ENCODE measurements at places on chromosomes 16 and 17.
A peak's percentile ranks its signal among the peaks of the same experiment; 100 is the strongest.

DNA sequence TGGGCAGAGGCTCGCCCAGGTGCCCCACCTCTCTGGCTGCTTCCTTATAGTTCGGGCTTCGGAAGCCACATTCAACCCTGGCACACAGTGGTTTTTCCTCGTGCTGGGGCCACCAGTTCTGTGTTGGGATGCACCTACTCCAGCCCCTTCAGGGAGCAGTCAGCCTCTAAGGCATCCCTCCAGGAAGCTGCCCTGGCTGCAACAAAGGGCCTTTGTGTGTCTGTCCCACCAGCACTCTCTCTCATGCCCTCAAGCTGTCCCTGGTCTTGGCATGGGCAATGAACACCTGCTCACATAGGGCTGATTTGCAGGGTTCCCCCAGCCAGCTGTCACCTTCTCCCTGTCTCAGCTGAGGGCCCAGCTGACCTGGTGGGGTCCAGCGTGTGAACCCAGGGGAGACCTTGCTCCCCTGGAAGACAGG, 754 bp upstream of the NOXO1 start:
- no peak for DNase-seq

DNA sequence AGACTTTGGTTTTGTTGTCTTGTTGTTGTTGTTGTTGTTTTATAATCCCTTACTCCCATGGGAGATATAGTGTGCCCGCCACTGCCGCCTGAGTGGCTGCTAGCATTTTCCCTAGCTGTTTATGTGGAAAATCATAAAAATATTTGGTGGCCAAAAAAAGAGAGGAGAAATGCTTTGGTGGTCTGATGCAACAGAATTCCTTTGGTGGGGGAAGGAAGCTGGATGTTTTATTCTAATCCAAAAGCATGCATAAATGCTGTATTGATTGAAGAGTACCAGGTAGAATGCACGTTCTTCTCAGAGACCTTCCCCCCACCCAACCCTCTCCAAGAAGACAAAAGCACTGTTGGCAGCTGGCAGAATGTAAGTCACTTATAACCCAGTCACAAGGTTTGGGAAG, 93.2 kb downstream of the C17orf67 start:
- DNase-seq: no peak

- no peak for DNase-seq
Observed at GRCh38 chr16:55703003-55704001, 47.5 kb downstream of the SLC6A2 start.

- no peak for DNase-seq
Observed at GRCh38 chr16:3520413-3520812, 19.6 kb downstream of the CLUAP1 start.

DNA sequence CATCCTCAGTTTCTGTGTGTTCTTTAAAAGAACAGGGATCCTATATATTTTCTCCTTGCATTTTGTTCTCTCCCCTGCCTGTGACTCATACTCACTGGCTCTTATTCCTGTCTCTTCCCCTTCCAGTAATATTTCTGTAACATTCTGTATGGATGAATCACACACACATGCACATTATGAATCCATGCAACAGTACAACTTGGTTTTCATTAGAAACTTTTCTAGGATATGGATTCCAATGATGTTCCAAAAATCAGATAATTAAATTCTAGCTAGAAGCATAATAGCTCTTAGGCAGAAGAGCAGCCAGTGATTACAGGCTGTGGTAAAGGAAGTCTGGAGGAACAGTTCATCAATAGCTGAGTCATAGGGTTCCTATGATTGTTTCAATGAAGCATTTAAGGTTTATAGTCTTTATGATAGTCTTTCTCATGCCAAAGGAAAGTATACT, 119.6 kb upstream of the PMFBP1 start:
- no peak for DNase-seq

- no peak for DNase-seq
Observed at GRCh38 chr17:48283907-48284306, 146.1 kb downstream of the SKAP1 start.

DNA sequence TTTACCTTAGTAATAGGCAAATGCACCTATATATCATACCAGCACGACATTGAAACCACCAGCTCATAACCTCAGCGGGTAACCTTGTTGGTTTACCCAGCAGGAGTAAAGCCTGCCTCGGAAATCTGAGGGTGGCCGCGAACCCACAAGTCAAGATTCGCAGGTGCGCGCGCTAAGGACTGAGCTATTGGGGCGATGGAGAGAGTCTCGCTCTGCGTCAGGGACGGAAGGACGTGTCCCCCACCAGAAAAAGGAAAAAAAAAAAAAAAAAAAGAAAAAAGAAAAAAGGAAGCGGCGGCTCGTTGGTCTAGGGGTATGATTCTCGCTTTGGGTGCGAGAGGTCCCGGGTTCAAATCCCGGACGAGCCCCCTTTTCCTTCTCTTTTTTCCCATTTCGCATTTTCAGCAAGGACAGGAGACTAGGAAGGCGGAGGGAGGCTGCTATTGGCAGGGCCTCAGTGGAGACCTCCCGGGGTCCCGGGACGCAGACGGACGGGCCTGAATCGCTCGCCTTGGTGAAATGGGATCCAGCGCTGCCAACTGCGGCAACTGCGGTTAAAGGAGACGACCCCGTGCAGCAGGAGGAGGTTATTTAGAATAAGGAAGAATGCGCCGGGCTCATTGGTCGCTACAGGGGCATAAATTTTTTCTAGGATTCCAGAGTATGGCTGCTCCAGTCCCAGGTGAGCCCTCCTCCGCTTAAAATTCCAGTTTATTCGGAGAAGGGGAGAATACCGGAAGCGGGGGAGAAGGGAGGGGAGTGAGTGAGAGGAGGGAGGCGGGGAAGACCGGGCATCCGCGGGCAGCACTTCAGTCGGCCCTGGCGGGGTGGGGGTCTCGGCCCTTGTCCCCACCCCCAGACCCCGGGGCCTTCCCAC, at the start of gene OR1F1:
Gene OR1F1 (plus strand): TSS at position 407 of the 877 bp plus-strand sequence.
- no peak for DNase-seq

DNA sequence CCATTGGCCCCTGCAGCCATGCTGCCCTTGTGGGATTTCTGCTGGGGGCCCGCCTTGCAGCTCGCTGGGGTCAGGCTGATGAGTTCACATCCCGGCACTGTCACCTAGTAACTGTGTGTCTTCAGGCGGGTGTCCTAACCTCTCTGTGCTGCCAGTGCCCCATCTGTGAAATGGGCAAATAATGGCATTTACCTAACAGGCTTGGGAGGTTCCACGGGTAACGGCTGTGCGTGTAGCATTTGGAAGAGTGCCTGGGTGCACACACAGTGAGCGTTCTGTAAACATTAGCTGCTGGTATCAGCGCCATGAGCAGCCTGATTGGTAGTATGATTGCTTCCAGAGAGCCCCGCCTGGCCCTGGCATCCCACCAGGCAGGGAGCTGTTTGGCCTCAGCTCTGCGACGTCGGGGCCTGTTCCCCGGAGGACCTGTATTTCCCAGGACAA, 167.3 kb upstream of the GSE1 start:
- DNase-seq: no peak

DNA sequence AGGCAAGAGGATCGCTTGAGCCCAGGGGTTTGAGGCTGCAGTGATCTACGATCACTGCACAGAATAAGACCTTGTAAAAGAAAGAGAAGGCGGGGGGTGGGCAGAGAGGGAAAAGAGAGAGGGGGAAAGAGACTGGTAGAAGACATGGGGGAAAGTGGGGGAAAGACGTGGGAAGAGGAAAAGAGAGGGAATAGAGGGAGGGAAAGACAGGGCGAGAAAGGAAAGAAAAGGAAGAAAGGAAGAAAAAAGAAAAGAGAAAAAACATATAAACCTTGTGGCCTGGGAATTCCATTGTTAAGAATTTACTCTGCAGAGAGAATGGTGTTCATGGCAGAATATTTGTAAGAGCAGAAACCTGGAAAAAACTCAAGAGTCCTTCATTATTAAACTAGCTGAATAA, 120.4 kb downstream of the RMI2 start:
- DNase-seq: no peak

GRCh38 chr17:60356940-60357339, 35.0 kb downstream of the USP32 start:
- no peak for DNase-seq

DNA sequence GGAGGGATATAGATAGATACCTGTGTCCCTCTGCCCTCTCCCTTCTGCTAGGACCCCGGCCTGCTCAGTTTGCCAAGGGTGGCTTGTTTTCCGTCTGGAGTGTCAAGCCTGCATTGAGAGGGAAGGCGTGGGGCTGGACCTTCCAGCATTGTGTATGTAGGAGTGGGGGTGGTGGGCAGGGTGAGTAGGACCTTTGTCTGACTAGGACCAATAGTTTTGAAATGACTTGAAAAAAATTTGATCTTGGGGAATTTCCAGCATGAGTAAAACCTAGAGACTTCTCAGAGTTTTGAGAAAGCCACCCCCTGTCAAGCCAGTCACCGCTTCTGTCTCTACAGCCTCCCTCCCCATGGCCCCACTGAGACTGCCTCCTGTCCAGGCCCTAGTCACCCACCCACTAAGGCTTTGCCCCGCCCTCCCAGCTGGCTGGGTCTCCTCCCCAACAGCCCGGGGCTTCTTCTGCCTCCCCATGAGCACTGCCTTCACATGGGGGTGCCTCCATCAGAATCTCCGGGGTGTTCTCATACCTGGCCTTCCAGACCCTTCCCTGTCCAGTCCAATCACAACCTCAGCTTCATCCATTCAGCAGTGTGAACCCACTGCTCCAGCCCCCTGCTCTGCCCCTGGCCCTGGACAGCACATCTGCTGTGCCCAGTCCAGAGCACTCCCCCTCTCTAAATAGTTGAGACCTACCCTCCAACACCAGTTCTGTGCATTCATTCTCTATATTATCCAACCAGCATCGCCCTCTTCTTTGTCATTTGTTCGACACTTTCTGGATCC, 207.0 kb downstream of the MSI2 start:
- DNase-seq: peak; percentile 97

DNA sequence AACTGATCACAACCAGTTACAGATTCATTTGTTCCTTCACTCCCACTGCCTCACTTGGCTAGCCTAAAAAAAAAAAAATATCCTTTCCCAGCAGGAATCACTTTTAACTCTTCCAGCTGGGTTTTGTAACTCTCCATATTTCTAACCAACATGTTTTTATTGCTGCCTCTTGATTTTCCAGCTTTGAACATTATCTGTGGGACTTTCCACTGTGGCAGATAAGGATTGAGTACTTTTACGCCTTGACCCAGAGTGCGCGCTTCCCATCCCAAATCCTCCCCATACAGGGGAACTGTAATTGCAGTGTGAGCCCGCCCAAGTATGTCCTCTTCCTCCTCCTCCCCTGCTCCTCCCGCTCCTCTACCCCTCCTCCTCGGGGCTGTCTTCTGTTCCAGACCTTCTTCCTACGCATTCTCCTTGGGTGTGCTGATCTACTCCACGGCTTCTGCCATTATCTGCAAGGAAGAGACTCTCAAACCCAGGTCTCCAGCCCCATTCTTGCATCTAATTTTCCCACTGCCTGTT, 43.4 kb downstream of the CYB5D2 start:
- no peak for DNase-seq

- no peak for DNase-seq
Observed at GRCh38 chr17:10984220-10984619, 146.3 kb upstream of the PIRT start.

GRCh38 chr17:40903129-40903847, 18.2 kb upstream of the KRT20 start:
- no peak for DNase-seq

GRCh38 chr16:65769055-65769465, 597.4 kb upstream of the CDH5 start:
- no peak for DNase-seq

- DNase-seq: no peak
Observed at GRCh38 chr16:57938936-57939871, 31.7 kb downstream of the CNGB1 start.

DNA sequence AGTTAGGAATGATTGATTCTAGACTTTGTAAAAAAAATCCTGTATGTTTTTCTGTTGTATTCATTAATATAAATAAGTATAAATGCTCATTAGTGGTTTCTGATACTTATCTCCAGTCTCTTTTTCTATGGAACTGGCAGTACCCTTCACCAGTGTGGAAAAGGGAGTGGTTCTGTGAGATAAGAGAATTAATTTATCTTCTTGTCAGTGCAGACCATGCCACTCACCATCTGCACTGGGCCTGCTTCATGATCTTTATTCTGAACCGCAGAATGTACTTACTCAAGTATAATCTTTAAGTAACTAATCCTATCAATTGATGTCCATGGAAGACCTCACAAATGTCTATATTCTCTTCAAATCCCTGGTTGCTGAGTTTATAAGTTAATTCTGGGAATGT, 836.1 kb upstream of the CDH8 start:
- DNase-seq: no peak

- no peak for DNase-seq
Observed at GRCh38 chr16:21190599-21190998, 20.8 kb downstream of the ZP2 start.

DNA sequence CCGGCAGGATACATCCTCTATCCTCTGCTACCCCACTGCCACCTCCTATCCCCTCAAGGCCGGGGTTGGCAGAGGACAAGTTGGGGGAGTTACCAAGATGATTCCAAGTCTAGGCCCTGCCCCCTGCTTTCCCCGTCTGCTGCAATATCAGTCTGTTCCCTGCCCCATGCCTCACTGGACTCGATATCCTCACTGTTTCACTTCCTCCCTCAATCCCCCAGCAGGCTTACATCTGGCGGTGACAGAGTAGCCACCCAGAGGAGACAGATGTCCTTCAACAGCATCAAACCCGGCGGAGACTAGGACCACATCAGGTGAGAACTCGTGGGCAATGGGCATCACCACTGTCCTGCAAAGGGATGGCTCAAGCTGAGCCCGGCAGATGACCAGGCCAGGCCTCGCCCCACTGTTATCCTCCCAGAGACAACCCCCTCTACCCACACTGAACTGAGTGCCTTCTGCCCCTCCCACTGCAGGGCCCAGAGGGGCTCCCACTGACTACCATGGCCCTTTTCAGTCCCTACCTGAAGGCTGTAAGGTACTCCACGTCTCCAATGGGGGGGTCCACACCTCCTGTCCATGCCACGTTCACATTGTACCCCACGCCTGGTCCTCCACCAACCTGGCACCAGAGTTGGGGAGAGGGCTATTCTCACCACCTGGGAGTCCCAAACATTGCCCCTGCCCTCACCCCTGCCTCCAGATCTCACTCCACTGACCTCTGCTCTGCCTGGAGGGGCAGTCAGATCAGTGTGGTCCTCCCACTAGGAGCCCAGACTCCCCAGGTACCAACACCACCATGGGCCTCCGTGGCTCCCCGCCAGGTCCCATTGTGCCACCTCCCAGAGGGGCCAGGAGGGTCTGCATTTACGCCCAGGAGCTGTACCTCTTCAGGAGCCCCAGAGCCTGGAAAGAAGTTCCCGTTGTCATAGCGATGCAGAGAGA, 9.6 kb downstream of the G6PC3 start:
- no peak for DNase-seq

- DNase-seq: no peak
Observed at GRCh38 chr16:27860091-27860490, 203.4 kb downstream of the GSG1L start.

Data from GM12878 (cell line).